ENCODE measurements at places on chromosomes 1 and 21. TPM values are rescaled to one million over a fixed set of nuclear protein-coding genes. Genes with fewer than 3 reads are reported as not detected.

GRCh38 chr1:180672105-180672504, 40.3 kb downstream of the XPR1 start:
- H3K27me3 ChIP-seq = no peaks in the 10 kb centered on the region
- no peak for DNase-seq
- H3K27ac ChIP-seq = no peak overlapping the region
- H3K4me1 ChIP-seq = no peaks in the 10 kb centered on the region
- H3K4me3 ChIP-seq = no peak overlapping the region

- peaks cover 23% of the 10 kb centered on the region for H3K36me3 ChIP-seq
- no peak overlapping the region for H3K4me3 ChIP-seq
- H3K27me3 ChIP-seq = no peaks in the 10 kb centered on the region
- DNase-seq = no peak
Measured at GRCh38 chr1:55153031-55153430, 62.1 kb downstream of the USP24 start.

SLC45A1 gene
- 0.94 TPM for total RNA-seq

GRCh38 chr1:41907446-41907845, 11.3 kb downstream of the HIVEP3 start:
- no peak overlapping the region for H3K27ac ChIP-seq
- H3K4me3 ChIP-seq = no peak overlapping the region
- H3K27me3 ChIP-seq = no peaks in the 10 kb centered on the region
- H3K36me3 ChIP-seq = no peaks in the 10 kb centered on the region

DNA sequence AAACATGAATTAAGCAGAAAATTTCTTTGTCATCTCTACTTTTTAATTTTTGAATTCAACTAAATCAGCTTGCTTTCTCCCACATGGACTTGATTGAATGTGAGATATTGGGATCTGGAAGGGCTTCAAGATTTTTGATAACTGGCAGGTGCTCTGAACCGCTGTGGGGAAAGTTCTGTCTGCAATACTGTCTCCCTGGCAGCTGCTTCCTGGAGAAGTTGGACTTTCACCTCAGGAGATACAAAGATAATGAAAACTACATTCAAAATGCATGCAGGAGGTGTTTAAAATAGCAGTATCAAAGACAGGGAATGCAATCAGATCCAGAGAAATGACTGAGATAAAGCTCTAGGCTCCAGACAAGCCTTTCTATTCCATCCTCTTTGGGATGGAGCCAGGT, 338.3 kb downstream of the NEGR1 start:
- DNase-seq = no peak
- H3K4me3 ChIP-seq = no peak overlapping the region
- H3K27me3 ChIP-seq = no peaks in the 10 kb centered on the region

- DNase-seq = no peak
- H3K27me3 ChIP-seq = no peaks in the 10 kb centered on the region
- no peak overlapping the region for H3K27ac ChIP-seq
- H3K4me3 ChIP-seq = no peak overlapping the region
- H3K36me3 ChIP-seq = no peaks in the 10 kb centered on the region
- H3K4me1 ChIP-seq = no peaks in the 10 kb centered on the region
Measured at GRCh38 chr1:154129391-154129970, 25.4 kb downstream of the NUP210L start.

- H3K27ac ChIP-seq = no peak overlapping the region
- DNase-seq = no peak
- peaks cover 14% of the 10 kb centered on the region for H3K4me1 ChIP-seq
- no peaks in the 10 kb centered on the region for H3K36me3 ChIP-seq
- H3K4me3 ChIP-seq = no peak overlapping the region
Measured at GRCh38 chr1:159851407-159851806, 11.1 kb downstream of the VSIG8 start.
